ENCODE measurements at places on chromosomes 3 and 15. TPM values are rescaled to one million over a fixed set of nuclear protein-coding genes. Genes with fewer than 3 reads are reported as not detected.

The NUP210 gene
- total RNA-seq, result 40.3 TPM

The GABRR3 gene
- total RNA-seq, result not detected

The TMEM207 gene
- not detected for total RNA-seq

The KPNA1 gene
- total RNA-seq, result 66.2 TPM

The FAM107A gene
- not detected for total RNA-seq

The CKMT1B gene
- total RNA-seq, result 4.8 TPM

The TBL1XR1 gene
- 27.9 TPM for total RNA-seq

The SPTBN5 gene
- total RNA-seq, result 0.25 TPM

The C3orf80 gene
- total RNA-seq, result 1.8 TPM

The ZIC1 gene
- total RNA-seq, result 0.07 TPM

The NFKBIZ gene
- total RNA-seq, result 7.8 TPM

The ARNT2 gene
- 20.6 TPM for total RNA-seq

The ADGRG7 gene
- not detected for total RNA-seq

The MESP2 gene
- total RNA-seq, result 0.62 TPM

The AADAC gene
- total RNA-seq, result 20.8 TPM

The HRH1 gene
- 9.5 TPM for total RNA-seq

The GATM gene
- total RNA-seq, result 2.5 TPM

The SLC27A2 gene
- 24.3 TPM for total RNA-seq

The TMIE gene
- total RNA-seq, result 0.27 TPM

The PLIN1 gene
- total RNA-seq, result 0.06 TPM

The PLA2G4E gene
- not detected for total RNA-seq

The PEX5L gene
- not detected for total RNA-seq

The ILDR1 gene
- total RNA-seq, result not detected

The ZNF660 gene
- not detected for total RNA-seq

The THRB gene
- total RNA-seq, result 1.8 TPM

The TNNC1 gene
- 1.4 TPM for total RNA-seq

The MAP6D1 gene
- total RNA-seq, result 5.9 TPM

The UCN2 gene
- total RNA-seq, result 14.2 TPM

The DPH3 gene
- 19.6 TPM for total RNA-seq

The TUSC7 gene
- not detected for total RNA-seq

The RBMS3 gene
- total RNA-seq, result 0.34 TPM

The CYP1A2 gene
- not detected for total RNA-seq

The GUCA1C gene
- not detected for total RNA-seq

The SUSD5 gene
- 3.8 TPM for total RNA-seq

The MON1A gene
- total RNA-seq, result 9.4 TPM

The CHRNA7 gene
- total RNA-seq, result 4.7 TPM

The ALDH1A2 gene
- total RNA-seq, result 0.16 TPM

The SENP5 gene
- 6.5 TPM for total RNA-seq

The WDR73 gene
- 40.4 TPM for total RNA-seq

The CACNA2D2 gene
- total RNA-seq, result 0.42 TPM

The TMEM40 gene
- 0.42 TPM for total RNA-seq

The LMAN1L gene
- not detected for total RNA-seq

The ALPK3 gene
- 0.28 TPM for total RNA-seq

Data from A549 treated with DMSO at 1 μM for 4 hours (cell line).